ENCODE measurements at places on chromosomes 16 and 17.

DNA sequence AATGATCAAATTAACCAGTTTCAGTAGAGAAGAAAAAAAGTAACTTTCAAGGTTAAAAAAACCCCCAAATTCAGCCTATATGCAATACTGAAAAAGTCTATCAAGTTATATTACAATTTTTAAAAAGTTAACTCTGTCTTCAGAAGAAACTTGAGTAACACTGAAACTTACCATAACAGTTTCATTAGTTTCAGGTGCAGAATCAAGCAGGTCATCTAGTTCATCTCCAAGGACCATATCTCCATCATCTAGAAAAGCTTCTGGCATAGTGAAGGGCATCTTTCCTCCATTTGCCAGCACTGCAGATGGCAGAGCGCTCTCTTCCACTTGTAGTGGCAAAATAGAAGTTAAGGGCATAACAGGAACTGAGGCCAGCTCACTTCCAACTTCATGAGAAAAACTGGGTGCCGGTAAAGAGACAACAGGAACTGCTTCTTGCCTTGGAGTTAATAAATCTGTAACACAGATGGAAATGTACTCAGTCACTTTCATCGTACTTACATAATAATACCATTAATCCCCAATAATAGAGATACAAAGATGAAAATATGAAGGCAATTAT, 22.9 kb downstream of the ZC3H7A start:
- DNase-seq: no peak

DNA sequence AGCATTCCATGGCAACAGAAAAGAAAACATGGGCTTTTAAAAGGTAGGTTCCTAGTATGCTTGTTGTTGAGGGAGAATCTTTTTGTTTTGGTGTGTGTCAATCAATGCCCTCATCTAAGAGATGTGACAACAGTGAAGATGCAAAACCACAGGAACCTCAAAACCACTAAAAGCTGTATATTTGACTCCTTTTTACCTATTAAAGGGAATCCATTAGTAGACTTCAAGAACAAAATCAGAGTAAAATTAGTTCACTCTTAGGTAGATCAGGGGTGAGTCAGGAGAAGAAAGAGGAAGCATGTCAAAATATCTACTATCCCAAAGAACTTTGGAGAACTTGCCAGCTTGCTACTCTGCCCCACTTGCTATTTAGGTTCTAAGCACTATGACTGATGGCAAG, 89.1 kb downstream of the CDK5R1 start:
- no peak for DNase-seq

- no peak for DNase-seq
Measured at GRCh38 chr17:78992542-78993212, 13.0 kb upstream of the LGALS3BP start.

- DNase-seq: no peak
Measured at GRCh38 chr17:29620271-29620670, 2.4 kb downstream of the CORO6 start.

DNA sequence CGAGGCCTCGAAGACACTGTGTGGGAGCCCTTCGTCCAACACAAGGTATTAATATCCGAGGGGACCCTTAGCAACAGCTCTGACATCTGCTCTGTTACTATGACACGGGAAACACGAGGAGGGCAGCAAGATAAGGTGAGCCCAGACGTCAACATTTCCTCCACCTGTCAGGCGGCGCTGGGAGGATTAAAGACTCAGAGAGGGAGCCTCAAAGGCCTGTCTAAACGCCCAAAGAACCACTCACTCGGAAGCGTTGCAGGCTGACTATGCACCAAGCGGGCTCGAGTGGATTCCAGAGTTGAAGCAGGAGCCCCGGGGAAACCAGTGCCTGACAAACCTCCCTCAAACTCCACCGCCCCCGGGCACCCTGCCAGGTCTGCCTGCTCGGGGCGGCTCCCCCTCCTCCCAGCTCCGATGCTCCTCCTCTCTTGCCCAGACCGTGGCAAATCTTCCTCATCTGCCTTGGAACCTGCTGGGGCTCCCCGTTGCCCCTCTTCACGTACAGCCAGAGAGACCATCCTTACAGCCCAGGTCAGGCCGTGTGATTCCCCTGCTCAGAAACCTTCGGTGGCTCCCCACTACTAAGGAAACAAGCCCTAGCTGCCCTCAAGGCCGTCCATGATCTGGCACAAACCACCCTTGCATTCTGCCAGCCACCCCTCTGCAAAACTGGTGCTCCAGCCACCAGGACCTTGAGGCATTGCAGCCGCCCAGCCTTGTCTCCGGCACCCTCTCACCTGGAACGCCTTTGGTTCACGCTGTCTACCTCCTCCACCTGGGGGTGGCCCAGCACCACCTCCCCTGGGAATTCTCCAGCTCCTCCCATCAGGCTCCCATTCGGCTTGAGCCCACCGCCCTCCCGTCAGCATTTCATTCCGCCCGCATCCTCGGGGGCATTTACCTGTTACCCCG, 16.2 kb downstream of the RPH3AL start:
- DNase-seq: no peak

DNA sequence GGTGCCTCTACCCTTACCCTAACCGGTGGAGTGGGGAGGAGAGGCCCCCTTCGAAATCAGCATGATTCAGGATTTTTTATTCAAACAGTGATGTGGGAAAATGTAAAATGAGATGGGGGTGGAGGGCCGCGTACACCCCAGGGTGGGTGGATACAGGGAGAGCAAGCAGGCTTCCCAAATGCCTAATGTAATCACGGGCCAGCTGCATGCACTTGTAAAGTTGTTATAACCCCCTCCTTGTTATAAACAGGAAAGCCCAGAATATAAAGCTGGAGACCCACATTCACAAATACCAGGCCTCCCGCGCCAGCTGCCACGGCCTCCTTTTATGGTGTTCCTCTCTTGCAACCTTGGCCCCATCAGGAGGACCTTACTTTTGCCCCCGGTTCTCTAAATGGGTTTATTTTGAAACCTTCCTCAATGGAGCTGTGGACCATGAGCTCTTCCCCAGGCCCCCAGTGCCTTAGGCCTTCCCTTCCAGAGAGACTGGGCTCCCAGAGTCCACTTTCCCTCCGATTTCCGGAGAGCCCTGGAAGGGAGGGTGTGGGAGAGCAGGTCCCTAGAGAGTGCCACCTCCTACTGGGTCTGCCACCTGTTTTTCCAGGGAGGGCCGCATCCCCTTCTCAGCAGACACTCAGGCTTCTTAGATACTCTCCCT, 906 bp upstream of the FOXL1 start:
- DNase-seq: no peak
